Effector CD8-positive, alpha-beta T cell (primary cell): ENCODE measurements at places on chromosomes 1 and 21.

DNA sequence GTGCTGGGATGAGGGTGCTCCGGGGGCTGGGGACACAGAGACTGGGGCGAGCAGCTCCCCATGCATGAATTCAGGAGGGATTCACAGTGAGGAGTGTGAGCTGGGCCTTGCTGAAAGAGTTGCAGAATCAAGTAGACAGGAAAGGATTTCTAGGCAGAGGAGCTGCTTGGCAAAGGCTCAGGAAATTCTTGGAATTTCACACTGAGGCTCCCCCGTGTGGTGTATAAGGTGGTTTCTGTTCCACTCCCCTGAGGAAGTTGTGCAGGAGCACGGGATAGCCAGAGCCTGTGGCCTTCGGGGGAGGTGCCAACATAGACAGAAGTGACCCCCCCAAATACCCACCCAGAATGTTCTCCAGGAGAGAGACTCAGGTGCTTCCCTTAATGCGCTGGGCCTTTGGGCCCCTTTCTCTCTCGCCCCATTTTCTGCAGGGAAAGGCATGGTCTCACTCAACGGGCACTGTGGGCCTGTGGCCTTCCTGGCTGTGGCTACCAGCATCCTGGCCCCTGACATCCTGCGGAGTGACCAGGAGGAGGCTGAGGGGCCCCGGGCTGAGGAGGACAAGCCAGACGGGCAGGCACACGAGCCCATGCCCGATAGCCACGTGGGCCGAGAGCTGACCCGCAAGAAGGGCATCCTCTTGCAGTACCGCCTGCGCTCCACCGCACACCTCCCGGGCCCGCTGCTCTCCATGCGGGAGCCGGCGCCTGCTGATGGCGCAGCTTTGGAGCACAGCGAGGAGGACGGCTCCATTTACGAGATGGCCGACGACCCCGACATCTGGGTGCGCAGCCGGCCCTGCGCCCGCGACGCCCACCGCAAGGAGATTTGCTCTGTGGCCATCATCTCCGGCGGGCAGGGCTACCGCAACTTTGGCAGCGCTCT, 58.5 kb upstream of the ACTL8 start:
- DNase-seq: no peak

DNA sequence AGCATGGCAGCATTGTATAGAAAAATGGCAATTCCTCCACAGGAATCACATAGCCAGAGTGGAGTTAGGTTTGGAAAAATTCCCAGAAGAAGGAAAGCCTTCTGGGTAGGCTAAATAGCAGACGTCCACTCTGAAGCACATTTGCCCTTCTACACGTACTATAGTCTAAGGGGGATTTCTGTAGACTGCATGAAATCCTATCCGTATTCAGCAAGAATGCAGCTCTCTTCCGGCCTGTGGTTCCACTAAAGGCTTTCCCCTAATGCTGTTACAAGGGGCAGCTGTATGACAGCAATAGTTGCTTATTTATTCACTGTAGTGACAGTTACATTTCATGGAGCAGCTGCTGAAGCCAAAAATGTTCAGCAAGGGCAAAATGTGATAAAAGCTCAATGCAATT, 263.6 kb downstream of the RWDD3 start:
- no peak for DNase-seq

DNA sequence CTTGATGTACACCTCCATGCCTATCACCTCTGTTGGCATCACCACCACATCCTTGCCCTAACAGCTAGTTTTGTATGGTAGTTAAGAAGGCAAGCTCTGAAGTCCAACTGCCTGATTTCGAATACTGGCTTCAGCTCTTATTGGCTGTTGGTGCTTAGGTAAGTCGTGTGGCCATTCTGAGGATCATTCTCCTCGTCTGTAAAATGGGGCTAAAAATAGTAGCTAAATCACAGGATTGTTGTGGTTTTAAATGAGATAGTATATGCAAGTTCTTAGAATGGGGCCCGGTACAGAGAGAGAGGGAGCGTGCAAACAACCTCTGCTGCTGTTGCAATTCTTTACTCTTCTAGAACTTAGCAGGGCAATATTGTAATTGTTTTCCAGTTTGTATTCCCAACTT, 20.8 kb upstream of the SPOCD1 start:
- DNase-seq: no peak

GRCh38 chr1:170369417-170369816, 162.5 kb upstream of the GORAB start:
- DNase-seq: no peak

- DNase-seq: no peak
These were observed 31.8 kb downstream of the NTNG1 start for GRCh38 chr1:107172450-107173170.

GRCh38 chr1:200776949-200777348, 38.3 kb downstream of the CAMSAP2 start:
- DNase-seq: no peak

GRCh38 chr21:37668462-37669239, 247.6 kb downstream of the KCNJ6 start:
- no peak for DNase-seq

- DNase-seq: no peak
These were observed 505.2 kb downstream of the SMYD3 start for GRCh38 chr1:246001837-246002230.

- DNase-seq: no peak
These were observed 100.4 kb upstream of the IRF2BP2 start for GRCh38 chr1:234710381-234710780.

- no peak for DNase-seq
These were observed 283.4 kb downstream of the PTPRU start for GRCh38 chr1:29519788-29520110.

DNA sequence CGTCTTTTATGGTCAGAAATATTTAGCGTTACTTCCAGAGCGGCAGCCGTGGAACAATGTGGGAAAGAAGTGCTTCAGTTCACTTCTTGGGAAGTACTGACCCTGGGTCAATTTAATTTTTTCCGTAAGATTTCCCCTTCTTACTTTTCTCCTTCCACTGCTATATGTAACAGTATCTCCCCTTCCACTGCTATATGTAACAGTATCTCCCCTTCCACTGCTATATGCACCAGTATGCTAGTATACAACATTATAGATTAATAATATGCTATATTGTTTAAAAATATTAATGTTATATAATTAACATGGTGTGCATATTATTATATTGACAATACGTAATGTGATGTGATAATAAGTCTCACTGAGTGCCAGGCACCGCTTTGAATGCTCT, 69.7 kb upstream of the ERG start:
- no peak for DNase-seq

- DNase-seq: no peak
These were observed 44.4 kb downstream of the DMRTB1 start for GRCh38 chr1:53503433-53504217.

GRCh38 chr1:53696571-53696970, 42.4 kb downstream of the GLIS1 start:
- no peak for DNase-seq

DNA sequence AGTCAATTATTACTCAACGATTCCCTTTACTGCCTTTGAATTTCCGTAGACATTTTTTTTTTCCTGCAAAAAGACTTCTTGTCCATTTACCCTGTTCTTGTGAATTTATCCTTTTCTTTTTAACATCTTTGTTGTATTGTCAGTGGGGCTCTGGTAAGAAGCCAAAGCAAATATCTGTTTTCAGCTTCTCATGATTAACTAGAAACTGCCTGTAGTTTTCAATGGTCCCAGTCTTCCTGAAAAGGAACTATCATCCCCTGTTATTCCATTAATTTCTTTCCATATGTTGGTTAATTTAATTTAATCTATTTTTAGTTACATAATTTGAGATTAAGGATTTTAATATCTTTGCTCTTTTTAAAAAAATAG, 28.0 kb downstream of the SH3BGR start:
- DNase-seq: no peak

DNA sequence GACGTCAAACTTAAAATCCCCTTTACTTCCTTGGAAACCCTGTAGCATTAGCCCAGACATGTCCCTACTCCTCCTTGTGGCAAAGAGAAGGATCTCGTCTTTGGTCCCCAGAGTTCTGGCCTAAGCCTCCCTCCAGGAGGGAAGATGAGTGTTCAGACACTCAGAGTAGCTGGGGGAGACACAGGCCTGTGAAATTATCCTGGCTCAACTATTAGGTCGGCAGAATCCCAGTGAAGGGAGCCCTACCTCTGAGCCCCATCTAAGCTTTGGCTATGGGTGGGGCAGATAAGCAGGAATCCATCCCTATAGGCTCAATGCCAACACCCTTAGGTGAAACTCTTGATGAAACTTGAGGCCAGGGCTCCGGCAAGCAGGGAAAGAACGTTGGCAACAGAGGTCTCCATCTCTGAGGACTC, 1.7 kb upstream of the SFN start:
- no peak for DNase-seq

GRCh38 chr1:99707535-99708142, 58.8 kb downstream of the FRRS1 start:
- DNase-seq: no peak

DNA sequence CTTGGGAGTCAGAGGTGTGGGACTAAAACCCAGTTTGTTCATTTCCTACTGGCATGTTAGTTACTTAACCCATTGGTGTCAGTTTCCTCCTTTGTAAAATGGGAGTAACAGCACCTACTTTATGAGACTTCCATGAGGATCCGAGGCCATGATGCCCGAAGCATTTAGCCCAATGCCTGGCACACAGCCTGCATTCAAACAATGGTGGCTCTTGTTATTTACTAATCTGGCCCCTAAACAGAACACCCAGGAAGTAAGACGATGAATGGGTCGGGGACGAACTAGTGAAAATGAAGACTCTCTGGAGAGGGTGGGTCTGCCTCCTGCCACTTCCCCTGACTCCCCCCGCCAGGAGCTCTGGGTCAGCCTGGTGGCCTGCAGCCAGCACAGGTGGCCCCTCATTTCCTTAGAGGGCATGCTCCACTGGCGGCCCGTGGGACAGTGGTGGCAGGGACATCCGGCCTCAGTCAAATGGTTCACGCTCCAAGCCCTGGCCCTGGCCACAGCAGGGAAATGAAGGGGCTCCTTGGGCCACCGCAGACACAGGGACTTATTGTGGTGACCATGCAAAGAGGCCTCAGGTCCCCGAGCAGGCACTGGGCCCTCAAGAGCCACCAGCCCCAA, 9.5 kb upstream of the TAS1R2 start:
- DNase-seq: no peak

DNA sequence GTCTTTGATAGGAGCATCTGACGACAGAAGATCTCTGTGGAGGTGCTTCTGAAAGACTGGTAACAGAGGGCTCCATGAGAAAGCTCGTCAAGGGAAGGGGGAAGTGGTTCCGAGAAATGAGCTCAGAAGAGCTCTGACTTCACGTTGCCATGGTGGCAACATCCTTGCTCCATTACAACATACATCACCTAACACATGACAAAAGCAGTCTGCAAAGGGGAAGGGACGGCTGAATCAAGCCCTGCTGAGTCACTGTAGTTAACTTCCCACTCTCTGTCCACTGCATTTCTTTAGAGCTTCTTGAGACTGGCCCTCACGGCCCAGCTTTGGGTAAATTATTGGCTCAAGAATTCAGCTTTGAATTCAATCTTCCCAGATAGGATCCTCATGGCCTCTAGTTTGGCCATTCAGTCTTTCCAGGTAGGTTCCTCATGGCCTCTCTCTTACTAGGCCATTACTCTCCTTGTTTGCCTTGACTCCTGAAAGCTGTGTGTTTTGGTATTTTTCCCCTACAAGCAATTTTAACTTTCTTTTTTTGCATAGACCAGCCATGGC, 88.0 kb upstream of the ZNF648 start:
- DNase-seq: no peak

DNA sequence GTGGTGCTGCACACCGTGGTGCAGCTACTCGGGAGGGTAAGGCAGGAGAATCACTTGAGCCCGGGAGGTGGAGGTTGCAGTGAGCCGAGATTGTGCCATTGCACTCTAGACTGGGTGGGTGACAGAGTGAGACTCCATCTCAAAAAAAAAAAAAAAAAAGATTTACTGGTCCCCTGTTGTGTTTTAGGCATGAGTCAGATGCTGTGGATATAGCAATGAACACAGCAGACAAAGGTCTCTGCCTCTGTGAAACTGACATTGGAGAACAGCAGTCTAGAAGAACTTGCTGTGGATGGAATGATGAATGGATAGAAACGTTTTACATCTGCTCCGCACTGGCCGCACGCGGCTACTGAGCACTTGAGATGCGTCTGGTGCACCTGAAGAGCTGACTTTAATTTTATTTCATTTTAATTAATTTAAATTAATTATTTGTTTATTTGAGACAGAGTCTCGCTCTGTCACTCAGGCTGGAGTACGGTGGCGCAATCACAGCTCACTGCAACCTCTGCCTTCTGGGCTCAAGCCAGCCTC, 24.5 kb upstream of the EPHA2 start:
- DNase-seq: no peak

GRCh38 chr1:165300400-165300903, 56.1 kb downstream of the LMX1A start:
- no peak for DNase-seq

DNA sequence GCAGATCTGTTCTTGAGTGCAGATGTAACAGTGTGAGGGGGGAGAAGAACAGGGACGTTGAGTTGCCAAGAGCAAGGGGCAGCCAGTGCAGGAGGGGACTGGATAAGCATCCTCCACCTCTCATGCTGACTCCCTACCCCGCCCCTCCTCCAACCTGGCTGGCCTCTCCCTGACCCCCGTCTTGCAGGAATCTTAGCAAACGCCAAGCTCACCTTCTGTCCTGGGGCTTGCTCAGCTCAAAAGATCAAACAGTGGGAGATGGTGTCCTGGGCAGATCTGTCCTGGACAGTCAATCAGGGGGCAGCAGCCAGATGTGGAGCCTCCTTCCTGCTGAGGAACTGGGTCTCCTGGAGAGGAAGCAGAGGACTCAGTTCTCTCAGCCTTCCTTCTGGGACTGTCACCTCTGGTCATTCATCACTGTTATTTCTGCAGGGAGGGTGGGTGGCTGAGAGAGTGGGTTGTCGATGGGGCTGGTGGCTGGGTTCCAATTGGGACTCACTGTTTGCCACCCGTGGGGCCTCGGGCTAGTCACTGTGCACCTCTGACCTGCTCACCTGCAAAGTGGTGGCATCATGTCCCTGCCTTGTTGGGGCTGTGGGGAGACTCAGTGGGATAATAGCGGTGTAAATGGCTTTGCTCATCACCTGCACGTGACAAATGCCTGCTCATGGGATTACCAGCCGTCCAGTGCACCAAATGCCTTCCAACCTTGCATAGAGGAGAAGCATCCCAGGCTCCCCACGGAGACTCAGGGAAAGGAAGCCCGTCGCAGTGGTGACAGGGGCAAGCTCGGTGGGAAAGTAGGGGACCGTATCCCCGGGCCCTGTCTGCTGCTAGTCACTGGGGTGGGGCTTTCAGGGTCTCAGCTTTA, 154.4 kb downstream of the PTPRU start:
- DNase-seq: no peak

GRCh38 chr1:89269277-89269676, 3.4 kb downstream of the GBP5 start:
- no peak for DNase-seq

GRCh38 chr1:87017998-87018672, 103.7 kb downstream of the HS2ST1 start:
- no peak for DNase-seq

- no peak for DNase-seq
These were observed 45.5 kb upstream of the AIM2 start for GRCh38 chr1:159122005-159122621.

GRCh38 chr1:200951016-200951415, 56.3 kb downstream of the INAVA start:
- no peak for DNase-seq

- DNase-seq: no peak
These were observed 30.4 kb downstream of the KCNN3 start for GRCh38 chr1:154839691-154840090.
